ENCODE measurements at places on chromosomes 2 and 18.

DNA sequence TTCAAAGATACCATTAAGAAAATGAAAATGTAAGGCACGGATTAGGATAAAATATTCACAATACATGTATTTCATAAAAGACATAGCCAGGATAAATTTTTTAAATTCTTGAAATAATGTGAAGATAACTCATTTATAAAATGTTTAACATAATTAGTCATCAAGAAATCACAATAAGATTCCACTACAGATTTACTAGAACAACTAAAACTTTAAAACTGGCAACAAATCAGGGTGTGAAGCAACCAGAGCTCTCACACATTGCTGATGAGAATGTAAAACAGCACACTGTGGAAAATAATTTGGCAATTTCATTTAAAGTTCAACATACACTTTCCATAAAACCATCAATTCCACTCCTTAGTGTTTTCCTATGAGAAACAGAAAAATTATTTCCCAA, 89.6 kb upstream of the UBE2E3 start:
- DNase-seq: peak; percentile 4

- peak; percentile 41 for DNase-seq
Observed at GRCh38 chr2:19542796-19543662, 184.6 kb upstream of the OSR1 start.

GRCh38 chr18:35691625-35692024, 110.1 kb downstream of the GALNT1 start:
- DNase-seq: no peak

DNA sequence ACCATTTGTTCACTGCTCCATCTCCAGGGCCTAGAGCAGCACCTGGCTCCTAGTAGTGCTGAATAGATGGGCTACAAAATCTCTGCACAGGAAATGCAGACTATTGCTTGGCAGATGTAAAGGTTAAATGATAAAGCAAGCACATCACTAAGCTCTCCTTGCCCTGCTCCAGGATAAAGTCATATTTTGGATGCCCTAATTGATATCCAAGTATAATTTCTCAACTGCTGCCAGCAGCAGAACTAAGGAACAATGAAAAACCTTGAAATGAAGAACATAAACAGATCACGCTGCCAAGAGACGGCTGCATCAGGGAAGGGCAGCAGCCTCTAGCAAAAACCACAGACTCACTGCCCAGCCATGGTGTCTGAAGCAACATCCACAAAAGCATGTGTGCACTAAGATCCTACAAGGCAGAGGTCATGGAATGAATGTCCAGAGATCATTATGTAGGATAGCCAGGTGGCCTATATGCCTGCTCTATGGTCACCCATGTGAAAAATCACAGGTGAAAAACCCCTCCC, 134.7 kb downstream of the TMEM163 start:
- no peak for DNase-seq

- DNase-seq: peak; percentile 12
Observed at GRCh38 chr2:43223521-43224001, 2.8 kb downstream of the ZFP36L2 start.

DNA sequence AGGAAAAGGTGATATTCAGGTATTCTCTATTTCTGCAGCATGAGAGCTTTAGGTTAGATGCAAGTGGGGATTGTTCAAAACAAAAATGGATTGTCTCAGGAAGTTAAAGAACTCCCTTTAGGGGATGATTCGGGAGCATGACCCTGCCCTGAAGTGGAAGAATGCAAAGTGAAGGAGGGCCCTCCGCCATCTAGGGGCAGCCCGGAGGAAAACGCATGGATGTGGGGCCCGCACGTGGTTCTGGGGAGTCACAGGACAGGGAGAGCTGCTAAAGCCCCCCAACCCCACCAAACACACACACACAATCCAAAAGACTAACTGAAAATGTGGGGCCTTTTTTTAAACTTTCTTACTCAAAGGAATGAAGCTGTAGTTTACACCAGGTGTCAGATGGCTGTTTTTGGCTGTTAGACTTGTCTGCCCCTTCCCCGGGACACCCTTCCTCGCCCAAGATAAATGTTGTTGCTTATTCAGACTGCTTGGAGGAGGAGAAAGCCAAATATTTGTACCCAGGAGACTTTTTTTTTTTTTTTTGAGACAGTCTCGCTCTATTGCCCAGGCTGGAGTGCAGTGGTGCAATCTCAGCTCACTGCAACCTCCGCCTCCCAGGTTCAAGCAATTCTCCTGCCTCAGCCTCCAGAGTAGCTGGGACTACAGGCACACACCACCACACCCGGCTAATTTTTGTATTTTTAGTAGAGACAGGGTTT, 78.8 kb downstream of the HNRNPLL start:
- DNase-seq: no peak

DNA sequence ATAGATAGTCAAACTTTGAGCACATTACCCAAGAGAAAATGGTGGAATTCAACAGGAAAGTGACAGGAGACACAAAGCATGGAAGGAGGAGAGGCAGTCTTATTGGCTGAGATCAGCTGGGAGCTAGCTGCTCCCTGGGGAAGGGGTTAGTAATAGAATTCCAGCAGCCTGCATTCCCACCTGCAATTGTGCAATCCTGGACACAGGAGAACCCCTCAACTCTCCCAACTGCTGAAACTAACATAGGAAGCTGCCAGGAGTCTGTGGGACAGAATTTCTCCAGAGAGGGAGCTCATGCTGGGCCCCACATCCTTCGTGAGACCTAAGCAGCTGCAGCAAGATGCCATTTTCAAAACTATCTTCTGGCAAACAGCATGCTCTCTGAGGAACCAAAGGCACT, 69.8 kb upstream of the ACVR1C start:
- DNase-seq: no peak

DNA sequence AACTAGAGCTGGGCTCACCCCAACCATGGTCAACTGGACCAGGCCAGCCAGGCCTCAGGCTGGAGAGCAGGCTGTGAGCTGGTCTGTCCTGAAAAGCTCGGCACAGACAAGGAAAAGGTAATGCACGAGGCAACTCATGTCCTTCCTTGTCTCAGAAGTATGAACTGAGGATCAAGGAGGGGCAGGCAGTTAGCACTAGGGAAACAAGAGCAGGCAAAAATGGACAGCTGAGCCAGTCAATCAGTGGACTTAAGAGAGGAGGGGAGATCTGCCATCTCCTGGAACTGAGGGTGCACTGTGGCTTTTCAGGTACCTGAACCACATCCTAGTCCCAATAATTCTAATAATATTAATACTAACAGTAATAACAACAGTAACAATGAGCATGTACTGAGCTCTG, 20.6 kb upstream of the WIPF1 start:
- DNase-seq: no peak

GRCh38 chr18:67550872-67551520, 34.5 kb upstream of the DSEL start:
- peak; percentile 12 for DNase-seq

GRCh38 chr2:44879269-44880124, 62.0 kb upstream of the SIX3 start:
- DNase-seq: no peak

- peak; percentile 25 for DNase-seq
Observed at GRCh38 chr2:227592694-227593387, 5.9 kb upstream of the SCYGR2 start.

GRCh38 chr18:12325726-12326245, 17.7 kb downstream of the TUBB6 start:
- no peak for DNase-seq

Measured in bronchial epithelial cell (primary cell).